ENCODE measurements at places on chromosomes 6 and 20. TPM values are rescaled to one million over a fixed set of nuclear protein-coding genes. Genes with fewer than 3 reads are reported as not detected.

GRCh38 chr6:3390698-3391097 lies 66.2 kb downstream of the SLC22A23 start:
- H3K4me3 ChIP-seq: no peak overlapping the region
- no peak for DNase-seq
- no peak overlapping the region for H3K27ac ChIP-seq
- no peaks in the 10 kb centered on the region for H3K4me1 ChIP-seq

- H3K36me3 ChIP-seq: peaks cover 3% of the 10 kb centered on the region
- no peaks in the 10 kb centered on the region for H3K27me3 ChIP-seq
- H3K4me3 ChIP-seq: no peak overlapping the region
- peaks cover 6% of the 10 kb centered on the region for H3K4me1 ChIP-seq
These were observed 4.5 kb upstream of the ZNF451 start for GRCh38 chr6:57085471-57085870.

DNA sequence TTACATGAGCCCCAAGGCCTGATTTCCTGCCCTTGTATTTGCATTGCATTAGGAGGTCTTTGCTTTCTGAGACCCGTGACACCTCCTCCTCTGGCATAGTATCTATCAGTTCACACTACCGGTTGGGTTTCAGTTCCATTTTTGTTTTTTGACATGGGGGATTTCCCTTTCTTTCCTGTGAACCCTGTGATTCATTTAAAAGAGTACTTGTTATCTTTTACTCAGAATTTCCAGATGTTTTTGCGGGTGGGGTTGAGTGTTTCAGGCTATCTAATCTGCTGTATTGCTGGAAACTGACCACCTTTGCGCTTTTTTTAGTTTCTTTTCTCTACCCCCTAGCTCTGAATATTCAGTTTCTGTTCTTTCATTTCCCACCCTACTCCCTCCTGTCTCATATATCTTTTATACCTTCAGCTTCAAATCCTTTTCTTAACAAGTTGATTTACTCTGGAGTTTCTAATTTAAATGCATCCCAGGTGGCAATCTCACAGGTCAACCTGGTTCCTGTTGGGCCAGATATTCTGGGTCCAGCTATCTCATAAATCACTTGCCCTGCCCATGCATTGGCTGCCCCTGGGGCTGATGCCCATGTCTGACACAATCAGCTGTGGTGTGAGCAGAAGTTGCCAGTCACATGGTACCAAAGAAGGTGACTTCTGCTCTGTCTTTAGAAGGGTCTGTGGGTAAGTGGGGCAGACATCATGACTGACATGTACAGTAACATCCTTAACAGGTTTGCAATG lies 14.3 kb upstream of the NCOA3 start:
- peak overlapping the region; percentile 52 for H3K4me3 ChIP-seq
- peak overlapping the region; percentile 91 for H3K27ac ChIP-seq
- no peaks in the 10 kb centered on the region for H3K27me3 ChIP-seq
- peak; percentile 80 for DNase-seq

DNA sequence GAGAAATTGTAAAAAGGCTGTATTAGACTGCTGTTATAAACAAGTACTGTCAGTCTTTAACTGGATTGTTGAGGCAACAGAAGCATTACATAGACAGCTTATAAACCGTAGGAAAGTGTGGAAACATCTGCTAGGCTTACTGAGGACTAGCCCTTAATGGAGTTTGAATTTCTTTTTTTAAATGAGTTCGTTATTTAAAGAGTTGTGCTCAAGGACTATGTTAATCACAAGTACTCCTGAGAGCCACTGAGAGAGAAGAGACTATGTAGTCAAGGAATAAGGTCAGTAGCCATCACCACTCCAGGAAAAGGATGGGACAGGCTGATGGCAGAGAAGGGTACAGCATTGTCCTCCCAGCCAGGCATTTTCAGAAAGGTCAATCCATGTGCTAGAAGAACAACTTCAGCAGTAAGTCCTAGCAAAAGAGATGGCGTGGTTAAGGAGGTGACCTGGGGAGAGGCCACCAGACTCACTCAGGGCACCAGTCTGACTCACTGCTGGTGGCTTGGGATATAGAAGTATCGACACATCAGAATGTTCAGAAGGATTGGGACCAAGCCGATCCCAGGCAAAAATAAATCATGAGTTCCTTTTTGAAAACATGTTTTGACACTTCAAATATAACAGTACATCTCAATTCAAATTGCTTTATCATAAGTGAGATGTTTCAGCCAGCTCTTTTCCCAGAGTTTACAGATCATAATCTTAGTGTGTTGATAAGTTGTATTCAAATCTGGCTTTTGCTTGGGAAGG lies 6.4 kb downstream of the RPS12 start:
- H3K27me3 ChIP-seq: no peaks in the 10 kb centered on the region
- DNase-seq: no peak
- no peak overlapping the region for H3K27ac ChIP-seq

DNA sequence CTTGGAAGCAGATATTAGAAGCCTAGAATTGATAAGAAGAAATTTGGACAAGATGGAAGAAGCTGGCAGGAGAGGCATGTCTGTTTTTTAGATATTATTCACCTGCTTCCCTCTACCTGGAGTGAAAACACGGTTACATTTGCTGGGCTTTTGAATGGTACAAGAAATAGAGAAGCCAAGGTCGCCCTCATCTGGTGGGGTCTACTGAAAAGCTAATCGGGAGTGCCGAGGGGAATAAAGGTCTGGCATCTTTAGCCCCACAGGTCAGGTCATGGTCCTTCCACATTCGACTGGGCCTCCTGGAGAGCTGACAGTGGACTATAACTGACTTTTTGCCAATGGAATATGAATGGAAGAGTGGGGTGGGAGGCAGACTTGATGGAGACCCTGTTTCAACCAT lies 4.6 kb upstream of the C2 start:
- H3K4me1 ChIP-seq: no peaks in the 10 kb centered on the region
- DNase-seq: peak; percentile 20
- no peaks in the 10 kb centered on the region for H3K36me3 ChIP-seq
- H3K27me3 ChIP-seq: no peaks in the 10 kb centered on the region
- H3K27ac ChIP-seq: no peak overlapping the region

- H3K27me3 ChIP-seq: no peaks in the 10 kb centered on the region
- H3K4me3 ChIP-seq: no peak overlapping the region
- no peak overlapping the region for H3K27ac ChIP-seq
- peaks cover 18% of the 10 kb centered on the region for H3K4me1 ChIP-seq
- no peak for DNase-seq
These were observed 341.7 kb downstream of the PRL start for GRCh38 chr6:21955053-21955595.

GRCh38 chr20:22821081-22821727 lies 213.9 kb upstream of the SSTR4 start:
- H3K27me3 ChIP-seq: no peaks in the 10 kb centered on the region
- H3K36me3 ChIP-seq: no peaks in the 10 kb centered on the region
- DNase-seq: no peak
- H3K4me1 ChIP-seq: no peaks in the 10 kb centered on the region
- no peak overlapping the region for H3K27ac ChIP-seq

DNA sequence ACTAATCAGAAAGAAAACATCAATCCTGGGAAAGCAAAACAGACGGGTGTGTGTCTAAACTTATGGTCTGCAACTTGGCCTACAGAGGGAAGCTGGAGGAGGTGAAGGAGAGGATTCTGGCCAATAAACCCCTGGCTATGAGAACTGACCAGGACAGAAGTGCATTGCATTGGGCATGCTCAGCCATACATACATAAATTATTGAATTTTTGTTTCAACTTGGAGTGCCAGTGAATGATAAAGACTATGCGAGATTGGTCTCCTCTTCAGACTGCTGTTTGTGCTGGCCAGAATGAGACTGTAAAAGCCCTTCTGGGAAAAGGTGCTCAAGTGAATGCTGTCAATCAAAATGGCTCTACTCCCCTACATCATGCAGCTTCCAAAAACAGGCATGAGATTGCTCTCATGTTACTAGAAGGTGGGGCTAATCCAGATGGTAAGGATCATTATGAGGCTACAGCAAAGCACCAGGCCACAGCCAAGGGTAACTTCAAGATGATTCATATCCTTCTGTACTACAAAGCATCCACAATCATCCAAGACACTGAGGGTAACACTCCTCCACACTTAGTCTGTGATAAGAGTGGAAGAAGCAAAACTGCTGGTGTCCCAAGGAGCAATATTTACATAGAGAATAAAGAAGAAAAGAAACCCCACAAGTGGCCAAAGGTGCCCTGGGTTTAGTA lies 17.4 kb downstream of the ADNP start:
- H3K27ac ChIP-seq: peak overlapping the region; percentile 21
- peaks cover 45% of the 10 kb centered on the region for H3K36me3 ChIP-seq
- no peak overlapping the region for H3K4me3 ChIP-seq
- DNase-seq: no peak

- H3K27me3 ChIP-seq: no peaks in the 10 kb centered on the region
- no peaks in the 10 kb centered on the region for H3K36me3 ChIP-seq
- no peak overlapping the region for H3K4me3 ChIP-seq
- H3K4me1 ChIP-seq: no peaks in the 10 kb centered on the region
These were observed 409.5 kb downstream of the BTBD3 start for GRCh38 chr20:12327205-12327604.

- DNase-seq: no peak
- peaks cover 28% of the 10 kb centered on the region for H3K36me3 ChIP-seq
- H3K27me3 ChIP-seq: no peaks in the 10 kb centered on the region
- no peak overlapping the region for H3K4me3 ChIP-seq
These were observed 67.4 kb downstream of the KIF16B start for GRCh38 chr20:16505894-16506293.

DNA sequence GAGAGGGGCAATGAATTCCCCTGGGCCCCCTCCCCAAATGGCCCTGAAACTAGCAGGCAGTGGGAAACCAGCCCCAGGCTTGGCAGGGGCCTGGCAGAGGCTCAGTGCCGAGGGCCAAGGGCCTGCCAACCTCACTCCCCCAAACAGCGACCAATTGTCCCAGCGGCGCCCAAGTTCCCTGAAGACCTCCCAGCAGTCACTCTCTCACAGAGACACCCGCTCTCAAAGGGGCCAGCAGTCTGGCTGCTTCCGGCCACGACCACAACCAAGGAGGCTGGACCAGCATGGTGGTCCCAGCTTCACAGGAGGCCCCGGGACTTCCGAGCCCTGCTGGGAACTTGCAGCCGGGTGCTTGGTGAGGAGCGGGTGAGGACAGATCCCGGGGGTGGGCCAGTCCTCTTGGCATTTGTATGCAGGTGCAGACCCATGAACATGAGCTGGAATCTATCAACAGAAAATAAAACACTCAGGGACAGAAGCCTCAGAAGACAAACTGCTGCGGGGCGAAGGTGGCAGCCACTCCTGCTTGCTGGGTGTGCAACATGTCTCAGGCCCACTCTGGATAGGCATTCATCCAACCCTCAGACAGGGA lies 17.5 kb upstream of the SIRPA start:
- no peaks in the 10 kb centered on the region for H3K36me3 ChIP-seq
- H3K4me3 ChIP-seq: no peak overlapping the region
- no peak for DNase-seq

GRCh38 chr6:1558388-1558787 lies 51.3 kb upstream of the FOXC1 start:
- H3K27ac ChIP-seq: no peak overlapping the region
- no peak overlapping the region for H3K4me3 ChIP-seq

- H3K36me3 ChIP-seq: peaks cover 41% of the 10 kb centered on the region
- H3K27ac ChIP-seq: no peak overlapping the region
- no peak overlapping the region for H3K4me3 ChIP-seq
- H3K4me1 ChIP-seq: peaks cover 46% of the 10 kb centered on the region
- DNase-seq: no peak
- no peaks in the 10 kb centered on the region for H3K27me3 ChIP-seq
These were observed 3.8 kb upstream of the CUL9 start for GRCh38 chr6:43178150-43178549.

DNA sequence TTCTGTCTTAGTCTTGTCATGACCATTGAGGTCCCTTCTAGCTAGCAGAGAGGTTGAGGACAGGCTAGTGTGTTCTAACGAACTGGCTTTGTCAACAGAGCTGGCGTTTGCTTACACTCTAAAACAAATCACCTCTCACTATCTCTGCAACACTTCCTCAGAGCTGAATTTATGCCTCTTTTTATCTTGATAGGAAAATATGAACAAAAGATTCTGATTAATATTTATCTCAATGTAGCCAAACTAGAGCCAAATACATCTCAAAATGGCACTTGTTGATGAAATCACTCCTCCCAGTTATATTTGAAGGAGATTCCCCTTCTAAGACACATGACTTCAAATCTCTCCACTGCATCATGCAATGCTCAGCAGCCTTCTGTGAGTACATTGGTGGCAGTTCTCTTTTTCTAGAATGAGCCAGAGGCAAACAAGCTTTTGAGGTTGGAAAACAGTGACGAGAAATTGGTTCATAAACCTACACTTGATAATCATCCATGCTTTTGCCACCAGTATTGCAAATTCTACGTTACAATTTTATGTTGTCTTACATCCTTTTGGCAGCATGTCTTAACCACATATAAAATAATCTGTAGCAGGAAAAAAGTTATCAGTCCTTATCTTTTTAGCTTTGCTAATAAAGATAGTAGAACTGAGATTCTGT lies 615.7 kb upstream of the CITED2 start:
- DNase-seq: no peak
- H3K27me3 ChIP-seq: no peaks in the 10 kb centered on the region
- H3K4me3 ChIP-seq: no peak overlapping the region
- H3K4me1 ChIP-seq: no peaks in the 10 kb centered on the region

DNA sequence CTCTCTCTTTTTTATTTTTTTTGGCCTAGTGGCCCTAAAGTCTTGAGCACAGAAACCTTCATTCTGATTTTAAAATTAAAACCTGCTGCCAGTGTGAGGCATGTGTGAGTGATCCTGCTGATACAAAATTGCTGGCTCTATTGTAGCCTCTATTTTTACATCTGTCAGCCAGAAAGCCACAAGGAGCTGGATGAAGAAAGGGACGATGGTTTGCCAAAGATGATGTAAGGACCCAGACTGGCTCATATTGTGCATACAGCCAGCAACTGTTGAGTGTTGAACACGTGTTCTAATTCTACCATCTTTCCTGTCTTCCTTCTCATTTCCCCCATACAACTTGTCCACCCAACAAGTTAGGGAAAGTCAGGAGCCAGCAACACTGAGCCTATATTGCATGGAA lies 40.8 kb upstream of the ATXN1 start:
- DNase-seq: no peak
- H3K4me3 ChIP-seq: no peak overlapping the region
- peaks cover 6% of the 10 kb centered on the region for H3K27me3 ChIP-seq

Gene MLIP
- not detected for total RNA-seq

Gene ORC3
- total RNA-seq: 27.1 TPM

Gene WTAP
- 131 TPM for total RNA-seq

Gene FNDC11
- total RNA-seq: 0.57 TPM

Gene DNAAF9
- total RNA-seq: 2.4 TPM

Gene DCDC2
- total RNA-seq: not detected

Gene ULBP3
- 1.1 TPM for total RNA-seq

Gene FOXC1
- not detected for total RNA-seq

All from activated CD4-positive, alpha-beta T cell treated with anti-CD3 and anti-CD28 coated beads, Interleukin-2, amount 10 ng/mL, durations not matched to agents 7 days and 5 days (primary cell).